Activated naive CD4-positive, alpha-beta T cell (primary cell): ENCODE measurements at places on chromosomes 4 and X.
A peak's percentile ranks its signal among the peaks of the same experiment; 100 is the strongest.

GRCh38 chr4:183185018-183185417, 86.0 kb downstream of the WWC2 start:
- no peak for DNase-seq

DNA sequence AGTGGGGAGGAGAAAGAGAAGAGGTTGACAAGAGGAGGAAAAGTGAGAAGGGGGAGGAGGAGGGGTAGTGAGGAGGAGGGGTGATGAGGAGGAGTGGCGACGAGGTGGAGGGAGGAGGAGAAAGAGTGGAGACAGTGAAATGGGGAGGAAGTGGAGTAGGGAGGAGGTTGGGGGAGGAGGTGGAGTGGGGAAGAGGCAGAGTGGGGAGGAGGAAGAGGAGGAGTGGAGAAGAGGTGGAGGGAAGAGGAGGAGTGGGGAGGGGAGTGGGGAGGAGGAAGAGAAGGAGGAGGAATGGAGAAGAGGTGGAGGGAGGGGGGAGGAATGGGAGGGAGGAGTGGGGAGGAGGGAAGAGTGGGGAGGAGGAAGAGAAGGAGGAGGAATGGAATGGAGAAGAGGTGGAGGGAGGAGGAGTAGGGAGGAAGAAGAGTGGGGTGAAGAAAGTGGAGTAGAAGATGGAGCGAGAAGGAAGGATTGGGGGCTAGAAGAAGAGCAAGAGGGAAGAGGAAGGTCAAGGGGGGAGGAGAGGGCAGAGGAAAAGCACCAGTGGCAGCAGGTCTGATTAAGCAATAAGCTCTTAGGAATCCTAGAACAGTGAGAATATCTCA, 50.0 kb upstream of the MTNR1A start:
- no peak for DNase-seq

- DNase-seq = no peak
These were observed 9.8 kb upstream of the TMEM185A start for GRCh38 chrX:149641432-149641831.

- DNase-seq = no peak
These were observed 19.7 kb downstream of the CPEB2 start for GRCh38 chr4:15021946-15022345.

GRCh38 chrX:49163555-49164419, 1.2 kb downstream of the MAGIX start:
- DNase-seq = peak; percentile 72

GRCh38 chr4:183197140-183197539, 98.1 kb downstream of the WWC2 start:
- no peak for DNase-seq

DNA sequence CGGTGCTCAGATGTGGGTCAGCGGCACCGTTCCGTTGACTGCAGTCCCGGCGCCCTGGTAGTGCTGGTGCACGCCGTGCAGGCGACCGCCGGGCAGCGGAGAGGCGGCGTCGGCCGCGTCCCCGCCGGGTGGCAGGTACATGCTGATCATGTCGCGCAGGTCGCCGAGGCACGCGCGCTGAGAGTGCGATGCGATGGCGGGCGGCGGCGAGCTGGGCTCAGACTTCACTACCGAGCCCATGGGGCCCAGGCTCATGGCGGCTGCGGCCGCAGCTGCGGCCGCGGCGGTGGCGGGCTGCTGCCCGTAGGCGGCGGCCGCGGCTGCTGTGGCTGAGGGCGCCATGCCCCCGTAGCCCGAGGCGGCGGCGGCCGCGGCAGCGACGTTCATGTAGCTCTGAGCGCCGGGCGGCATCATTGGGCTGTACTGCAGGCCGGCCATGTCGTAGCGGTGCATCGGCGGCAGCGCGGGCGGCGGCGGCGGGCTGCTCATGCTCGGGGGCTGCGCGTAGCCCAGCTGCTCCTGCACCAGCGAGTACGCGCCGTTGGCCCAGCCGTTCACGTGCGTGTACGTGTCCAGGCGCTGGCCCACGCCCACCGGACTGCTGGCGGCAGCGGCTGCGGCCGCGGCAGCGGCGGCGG, 1.0 kb downstream of the SOX3 start:
- no peak for DNase-seq

DNA sequence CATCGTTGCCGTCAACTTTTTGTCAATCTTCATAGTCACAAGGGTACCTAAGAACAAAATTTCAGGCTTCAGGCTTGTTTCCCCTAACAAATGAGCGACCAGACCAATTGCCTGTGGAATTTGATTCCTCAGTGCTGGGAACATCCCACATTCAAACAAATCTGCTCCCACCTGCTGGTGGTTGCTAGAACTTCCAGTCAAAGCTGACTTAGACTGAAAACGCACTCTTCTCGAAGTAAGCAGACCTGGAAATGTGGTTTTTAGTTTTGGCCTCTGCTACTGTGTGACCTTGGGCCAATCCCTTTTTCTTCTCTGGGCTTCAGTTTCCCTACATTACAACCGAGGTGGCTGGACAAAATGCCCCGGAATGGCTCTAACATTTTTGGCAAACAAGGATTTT, 1.8 kb upstream of the GABRQ start:
- no peak for DNase-seq

DNA sequence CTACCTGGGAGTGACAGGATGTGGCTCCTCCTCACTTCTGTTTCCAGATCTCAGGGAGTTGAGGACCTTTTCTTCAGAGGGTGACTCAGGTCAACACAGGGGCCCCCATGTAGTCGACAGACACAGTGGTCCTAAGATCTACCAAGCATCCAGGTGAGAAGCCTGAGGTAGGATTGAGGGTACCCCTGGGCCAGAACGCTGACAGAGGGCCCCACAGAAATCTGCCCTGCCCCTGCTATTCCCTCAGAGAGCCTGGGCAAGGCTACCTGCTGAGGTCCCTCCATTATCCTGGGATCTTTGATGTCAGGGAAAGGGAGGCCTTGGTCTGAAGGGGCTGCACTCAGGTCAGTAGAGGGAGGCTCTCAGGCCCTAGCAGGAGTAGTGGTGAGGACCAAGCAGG, 1.5 kb downstream of the MAGEA12 start:
- DNase-seq = no peak

DNA sequence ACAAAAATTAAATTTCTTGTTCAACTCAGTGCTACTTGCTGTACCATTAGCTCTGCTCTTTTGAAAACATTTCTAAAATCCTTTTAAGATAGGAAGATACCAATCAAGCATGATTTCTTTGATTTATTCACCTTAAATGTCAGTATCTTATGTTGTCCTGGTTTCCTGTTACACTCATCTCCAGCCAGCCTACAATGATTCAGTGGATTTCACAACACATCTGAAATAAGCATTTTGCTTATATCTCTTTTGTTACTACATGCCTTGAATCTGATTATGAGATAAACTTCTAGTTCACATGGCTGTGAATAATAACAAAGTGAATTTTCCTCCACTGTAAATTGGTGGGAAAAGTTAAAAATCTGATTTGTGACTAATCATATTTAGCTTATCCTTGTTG, 112.5 kb upstream of the BMP3 start:
- DNase-seq = no peak

DNA sequence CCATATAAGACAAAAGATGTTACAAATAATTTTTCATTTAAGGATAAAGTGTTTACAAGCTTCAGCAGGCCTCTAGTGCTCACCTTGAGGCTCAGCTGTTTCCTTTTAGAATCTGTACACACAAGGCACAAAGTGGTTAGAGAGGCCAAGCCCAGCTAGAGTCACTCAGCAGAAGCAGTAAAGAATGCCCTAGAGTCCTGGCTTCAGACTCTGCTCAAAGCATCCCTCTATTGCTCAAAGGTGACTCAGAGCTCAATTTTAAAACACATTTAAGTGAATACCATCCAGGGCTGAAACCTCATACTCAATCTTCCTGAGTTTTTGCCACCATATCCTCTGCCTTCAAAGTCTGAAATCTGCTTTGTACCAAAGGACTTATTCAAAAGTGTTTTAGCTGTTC, 22.6 kb upstream of the PHF8 start:
- DNase-seq = no peak

DNA sequence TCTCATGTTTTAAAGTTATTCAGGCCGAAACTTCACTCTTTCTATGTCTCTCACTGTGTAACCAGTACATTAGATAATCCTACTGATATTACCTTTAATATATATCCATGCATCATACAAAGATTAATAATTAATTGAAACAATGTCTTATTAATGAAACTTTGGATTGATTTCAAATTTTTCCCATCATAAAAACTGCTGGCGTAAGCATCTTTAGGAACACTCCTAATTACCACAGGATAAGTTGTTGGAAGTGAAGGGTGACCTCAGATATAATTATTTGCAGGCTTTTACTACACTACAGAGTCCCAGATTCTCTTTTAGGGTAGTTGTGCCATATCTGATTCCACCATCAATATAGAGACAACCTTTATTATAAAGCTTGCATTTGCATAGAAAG, 181.3 kb upstream of the SFRP2 start:
- no peak for DNase-seq

DNA sequence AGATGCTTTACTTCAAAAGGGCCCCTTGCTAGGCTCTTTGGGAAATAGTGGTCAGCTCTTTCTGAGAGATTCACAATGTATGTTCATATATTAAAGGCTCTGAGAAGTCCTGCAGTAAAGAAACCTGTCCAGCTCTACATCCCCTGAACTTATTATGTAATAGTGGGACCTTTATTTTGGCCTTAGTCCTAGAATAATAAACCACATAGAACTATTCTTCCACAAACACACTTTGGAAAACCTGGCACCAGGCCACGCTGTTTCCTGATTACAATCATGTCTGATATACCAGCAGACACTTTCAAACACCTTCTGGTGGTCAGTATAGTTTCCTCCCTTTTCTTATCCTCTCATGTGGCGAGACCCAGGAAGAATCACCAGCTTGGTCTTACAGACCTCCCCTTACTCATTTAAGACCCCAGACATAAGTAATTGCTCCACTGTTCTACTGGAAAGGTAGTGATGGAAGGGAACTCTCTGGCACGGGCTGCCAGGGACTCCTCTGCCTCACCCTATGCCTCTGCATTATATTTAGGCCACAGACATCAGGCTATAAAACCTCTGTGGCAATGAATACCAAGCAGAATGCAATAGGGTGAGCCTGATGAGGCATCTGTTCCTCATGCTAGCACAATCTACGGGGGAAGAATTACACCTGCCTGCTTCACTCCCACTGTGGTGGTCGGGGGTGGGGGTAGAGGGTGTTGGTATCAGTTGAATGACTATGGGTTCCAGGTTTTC, 5.7 kb upstream of the PPEF1 start:
- no peak for DNase-seq

DNA sequence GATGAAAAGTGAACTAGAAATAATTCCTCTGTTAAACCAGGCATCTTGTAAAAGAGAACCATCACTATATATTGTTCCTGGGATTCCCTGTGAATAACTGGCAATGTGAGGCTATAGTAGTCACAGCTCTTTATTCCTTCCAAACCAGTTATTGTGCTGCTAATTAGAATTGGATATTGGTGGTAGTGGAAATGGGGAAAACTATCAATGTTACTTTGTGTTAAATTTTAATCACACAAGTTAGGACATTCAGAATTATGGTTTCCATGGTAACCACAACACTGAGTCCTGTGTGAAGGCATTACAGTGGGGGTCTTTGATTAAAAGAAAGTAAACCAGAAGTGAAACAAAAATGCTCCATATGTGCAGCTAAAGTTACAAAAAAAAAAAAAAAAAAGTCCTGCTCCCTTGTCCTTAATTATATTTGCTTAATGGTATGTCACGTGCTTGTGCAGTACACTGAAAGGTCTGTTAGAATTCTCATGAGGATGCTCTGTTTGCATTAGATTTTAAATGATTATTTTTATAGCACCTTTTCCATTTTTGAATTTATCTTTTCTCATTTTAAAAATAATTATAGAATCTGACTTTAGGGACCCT, 200.4 kb downstream of the ADGRL3 start:
- no peak for DNase-seq

DNA sequence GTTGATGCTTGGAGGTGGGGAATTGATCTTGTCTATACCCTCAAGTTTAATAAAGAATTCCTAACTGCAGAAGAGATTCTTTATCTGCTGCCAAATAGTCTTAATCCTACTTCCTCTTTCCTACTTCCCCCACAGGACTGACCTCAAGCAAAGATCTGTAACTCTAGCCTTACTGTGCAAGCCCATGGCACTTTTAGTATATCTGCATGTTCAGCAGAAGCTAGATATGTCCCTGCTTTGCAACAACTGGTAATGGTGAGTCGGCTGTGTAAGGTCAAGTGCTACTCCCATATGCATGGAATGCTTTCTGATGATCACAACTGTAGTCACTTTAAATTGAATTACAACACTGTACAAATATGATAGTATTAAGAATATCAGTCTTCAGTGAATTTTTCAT, 26.3 kb upstream of the PDS5A start:
- DNase-seq = no peak

DNA sequence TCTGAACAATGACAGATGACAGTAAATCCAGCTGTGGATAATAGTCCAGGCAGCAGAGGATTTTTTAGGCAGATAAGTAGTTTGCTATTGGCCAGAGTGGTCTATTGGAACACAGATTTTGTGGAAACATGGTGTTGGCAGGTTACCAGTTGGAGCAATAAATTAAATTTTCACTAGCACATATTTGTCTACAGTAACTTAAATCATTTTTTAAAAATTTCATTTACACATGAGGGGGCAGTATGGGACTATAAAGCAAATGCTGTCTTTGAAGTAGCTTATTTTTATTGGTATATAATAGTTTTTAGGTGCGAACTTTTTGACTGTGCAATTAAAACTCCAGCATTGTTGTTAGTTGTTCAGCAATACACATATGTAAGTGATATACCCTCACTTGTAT, 289.8 kb downstream of the ARHGAP10 start:
- DNase-seq = no peak

DNA sequence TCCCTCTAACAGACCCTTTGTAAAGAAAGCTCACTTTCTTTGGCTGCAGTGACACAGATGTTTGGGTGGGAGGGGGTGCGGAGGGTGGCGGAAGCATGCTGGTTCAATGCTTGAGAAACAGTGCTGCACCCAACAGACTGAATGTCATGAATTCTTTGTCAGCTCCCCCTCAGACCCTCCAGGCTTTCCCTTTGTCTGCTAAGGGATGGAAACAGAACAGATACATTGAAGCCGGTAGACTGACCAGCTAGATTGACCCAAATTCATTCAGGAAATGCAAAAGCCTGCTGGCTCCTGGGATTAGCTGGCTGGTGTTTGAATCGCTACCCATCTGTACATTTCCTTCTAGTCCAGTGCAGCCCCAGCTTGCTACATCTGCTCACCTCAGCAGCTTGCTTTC, 90.8 kb upstream of the PAK3 start:
- DNase-seq = no peak

DNA sequence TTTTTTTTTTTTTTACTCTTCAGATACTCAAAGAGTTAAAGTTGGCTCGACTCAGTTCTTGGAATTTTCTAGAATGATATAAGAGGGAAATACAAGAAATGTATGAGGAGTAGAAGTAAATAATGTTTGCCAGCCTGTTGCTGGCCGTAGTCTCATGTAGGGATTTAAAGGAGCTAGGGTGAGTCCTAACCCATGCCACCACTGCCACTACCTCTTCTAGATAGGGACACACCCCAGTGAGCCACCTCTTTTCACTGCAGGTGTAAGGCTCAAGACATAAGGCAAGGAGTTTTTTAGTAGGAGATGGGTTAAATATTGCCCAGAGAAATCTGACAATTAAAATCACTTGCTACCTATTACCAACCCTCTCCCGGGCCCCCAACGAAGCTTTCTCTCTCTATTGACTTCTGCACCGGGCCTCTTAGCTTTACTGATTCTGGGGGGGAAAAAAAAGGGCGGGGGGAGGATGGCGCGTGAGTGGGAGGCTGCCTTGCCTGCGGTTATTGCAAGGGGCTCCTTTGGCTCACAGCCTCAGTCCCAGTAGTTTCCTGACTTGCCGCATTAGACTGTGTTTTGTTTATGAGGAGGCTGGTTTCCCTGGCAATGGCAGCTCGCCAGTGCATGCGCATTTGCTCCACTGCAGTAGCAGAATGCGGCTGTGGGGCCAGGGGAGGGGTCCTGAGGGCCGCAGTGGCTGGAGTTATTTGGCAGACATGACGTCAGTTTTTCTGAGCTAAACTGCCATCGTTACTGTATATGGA, 3.0 kb downstream of the LINC00632 start:
- no peak for DNase-seq
